ENCODE measurements at places on chromosomes 16 and 17.

DNA sequence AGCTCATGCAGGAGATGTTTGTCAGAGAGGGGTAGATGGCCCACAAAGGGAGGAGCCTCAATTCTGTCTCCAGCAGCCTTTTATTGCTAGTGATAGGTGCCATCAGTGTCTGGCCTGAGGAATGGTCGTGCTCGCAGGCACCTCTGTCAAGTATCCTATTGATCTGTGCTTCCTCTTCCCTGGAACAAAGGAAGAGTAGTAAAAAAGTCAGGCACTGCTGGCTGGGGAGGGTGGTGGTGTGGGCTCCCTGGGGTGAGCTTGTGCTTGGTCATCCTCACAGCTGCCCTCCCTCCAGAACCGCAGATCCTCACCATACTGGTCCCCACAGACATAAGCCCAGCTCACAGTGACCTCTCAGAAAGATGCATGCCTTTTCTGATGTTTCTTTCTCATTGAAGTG lies 15.0 kb upstream of the SALL1 start:
- DNase-seq = no peak

GRCh38 chr16:58413359-58413758 lies 21.1 kb downstream of the GINS3 start:
- no peak for DNase-seq

GRCh38 chr17:63268827-63269226 lies 177.3 kb downstream of the CYB561 start:
- DNase-seq = no peak

GRCh38 chr17:50737118-50737698 lies 17.8 kb downstream of the LUC7L3 start:
- no peak for DNase-seq

DNA sequence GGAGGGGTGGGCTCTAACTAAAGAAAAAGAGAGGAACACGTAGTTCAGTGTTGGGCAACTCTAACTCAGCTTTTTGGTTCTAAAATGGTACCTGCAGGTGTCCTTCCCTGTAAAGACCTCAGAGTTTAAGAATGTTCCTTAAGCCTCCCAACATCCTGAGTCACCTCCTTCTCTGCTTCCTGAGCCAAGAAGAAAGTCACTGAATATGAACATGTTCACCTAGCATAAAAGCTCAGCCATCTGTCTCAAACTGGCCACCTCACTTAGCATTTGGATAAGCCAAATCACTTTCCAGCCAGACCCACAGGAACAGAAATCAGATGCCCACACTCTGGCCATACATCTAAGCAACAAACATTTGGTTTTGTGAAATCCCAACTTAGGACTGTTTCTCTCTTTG lies 3.7 kb downstream of the TMEM98 start:
- DNase-seq = no peak

GRCh38 chr16:85502357-85502756 lies 110.8 kb upstream of the GSE1 start:
- DNase-seq = no peak

DNA sequence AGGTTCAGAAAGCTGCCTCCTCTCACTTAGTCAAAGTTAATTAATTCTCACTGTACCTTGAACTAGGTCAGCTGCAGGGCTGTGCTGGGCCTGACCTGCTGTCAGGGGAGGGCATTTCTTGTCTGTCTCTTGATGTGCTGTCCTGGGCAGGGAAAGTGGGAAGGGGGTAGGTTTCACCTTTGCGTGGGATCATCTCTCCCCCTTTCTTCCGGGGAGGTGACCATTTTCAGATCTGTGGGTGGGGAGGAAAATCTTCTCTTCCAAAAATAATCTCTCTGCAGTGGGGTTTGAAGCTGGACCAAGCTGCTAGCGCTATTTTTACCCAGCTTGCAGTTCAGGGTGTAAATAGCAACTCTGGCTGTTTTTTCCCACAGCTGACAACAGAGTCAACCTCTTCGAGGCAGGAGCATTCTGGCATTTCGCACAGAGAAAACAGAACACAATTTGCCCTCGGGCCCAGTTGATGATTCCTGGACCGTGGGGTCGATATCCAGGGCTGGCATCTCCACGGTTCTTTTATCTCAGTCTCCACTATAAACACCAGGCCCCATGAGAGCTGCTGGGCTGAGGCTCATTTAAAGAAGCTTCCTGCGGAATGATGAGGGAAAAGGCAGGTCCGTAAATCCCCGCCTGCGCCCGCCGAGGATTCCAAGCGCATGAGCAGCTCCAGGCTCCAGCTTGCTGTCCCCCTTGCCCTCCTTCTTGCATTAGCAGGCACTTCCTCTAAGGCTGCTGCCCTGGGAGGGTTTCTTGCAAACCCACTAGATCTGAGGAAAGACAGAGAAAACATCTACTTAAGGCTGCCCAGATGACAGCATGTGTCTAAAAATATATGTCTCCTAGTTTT lies 93.9 kb downstream of the YPEL2 start:
- peak; percentile 83 for DNase-seq
